ENCODE measurements at places on chromosomes 1 and 21.

DNA sequence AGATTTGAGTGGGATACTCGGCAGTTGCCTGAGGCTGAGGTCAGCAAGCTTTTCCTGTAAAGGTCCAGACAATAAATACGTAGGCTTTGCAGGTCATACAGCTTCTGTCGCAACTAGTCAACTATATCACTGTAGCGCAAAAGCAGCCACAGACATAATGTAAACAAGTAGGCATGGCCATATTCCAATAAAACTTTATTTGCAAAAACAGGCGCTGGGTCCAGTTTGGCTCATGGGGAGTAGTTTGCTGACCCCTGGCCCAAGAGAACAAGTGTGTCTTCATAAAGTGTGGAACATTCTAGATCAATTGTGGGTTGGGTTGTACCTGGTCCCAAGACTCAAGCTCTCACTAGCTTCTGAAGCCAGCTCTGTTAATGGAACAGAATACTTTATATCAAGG, 78.8 kb downstream of the MIS18A start:
- no peak for DNase-seq

GRCh38 chr1:27366113-27366410, 699 bp downstream of the MAP3K6 start:
- DNase-seq = peak; percentile 65

- DNase-seq = no peak
Measured at GRCh38 chr21:16590641-16591292, 861.0 kb downstream of the USP25 start.

DNA sequence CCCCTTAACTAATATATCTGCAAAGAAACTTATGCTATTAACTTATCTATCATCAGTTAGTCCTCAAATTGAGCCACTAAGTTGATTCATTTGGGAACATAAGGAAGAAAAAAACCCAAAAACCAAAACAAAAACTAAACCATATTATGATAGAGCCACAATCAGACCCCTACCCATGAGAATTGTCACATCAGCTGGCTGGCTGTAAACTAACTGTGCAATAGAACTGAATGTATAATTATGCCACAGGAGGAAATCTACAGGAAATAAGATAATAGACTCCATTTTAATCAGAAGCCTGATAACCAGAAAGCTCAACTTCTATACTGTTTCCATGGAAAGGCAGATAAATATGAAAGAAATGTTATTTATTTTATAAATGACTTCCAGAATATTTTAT, 110.0 kb downstream of the RGL1 start:
- no peak for DNase-seq

GRCh38 chr1:110205156-110205555, 5.0 kb upstream of the KCNC4 start:
- no peak for DNase-seq

DNA sequence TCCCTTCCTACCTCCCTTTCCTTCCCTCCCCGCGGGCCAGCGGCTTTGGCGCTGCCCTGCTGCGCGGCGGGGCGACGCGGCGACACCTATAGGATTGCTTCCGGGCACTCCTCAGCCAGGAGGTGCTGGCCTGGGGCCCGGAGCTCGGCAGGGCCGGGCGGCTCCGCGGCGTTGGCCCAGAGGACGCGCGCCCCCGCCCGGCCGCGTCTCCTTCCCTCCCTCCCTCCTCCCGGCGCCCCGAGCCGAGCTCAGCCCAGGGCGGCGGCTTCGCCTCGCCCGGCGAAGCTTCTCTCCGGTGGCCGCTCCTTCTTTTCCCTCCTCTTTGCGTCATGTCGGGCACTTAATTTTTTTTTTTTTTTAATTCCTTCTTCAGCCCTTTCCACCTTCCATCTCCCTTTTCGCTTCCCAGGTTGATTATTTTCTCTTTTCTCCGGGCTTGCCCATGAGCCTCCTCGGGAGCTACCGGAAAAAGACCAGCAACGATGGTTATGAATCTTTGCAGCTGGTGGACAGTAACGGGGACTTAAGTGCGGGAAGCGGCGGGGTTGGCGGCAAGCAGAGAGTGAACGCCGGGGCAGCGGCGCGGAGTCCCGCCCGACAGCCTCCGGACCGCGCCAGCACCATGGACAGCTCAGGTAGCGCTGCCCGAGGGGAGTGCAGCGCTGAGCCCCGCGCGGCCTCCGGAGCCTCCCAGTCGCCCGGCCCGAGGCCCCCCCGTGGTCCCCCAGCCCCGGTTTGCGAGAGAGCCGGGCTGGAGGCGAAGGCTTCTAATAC, at the start of gene DNAJC6:
TSS of gene DNAJC6 (plus strand) at position 240 of the 774 bp plus-strand sequence. CDS start at position 443, 203 bp downstream.
- DNase-seq = peak; percentile 74

DNA sequence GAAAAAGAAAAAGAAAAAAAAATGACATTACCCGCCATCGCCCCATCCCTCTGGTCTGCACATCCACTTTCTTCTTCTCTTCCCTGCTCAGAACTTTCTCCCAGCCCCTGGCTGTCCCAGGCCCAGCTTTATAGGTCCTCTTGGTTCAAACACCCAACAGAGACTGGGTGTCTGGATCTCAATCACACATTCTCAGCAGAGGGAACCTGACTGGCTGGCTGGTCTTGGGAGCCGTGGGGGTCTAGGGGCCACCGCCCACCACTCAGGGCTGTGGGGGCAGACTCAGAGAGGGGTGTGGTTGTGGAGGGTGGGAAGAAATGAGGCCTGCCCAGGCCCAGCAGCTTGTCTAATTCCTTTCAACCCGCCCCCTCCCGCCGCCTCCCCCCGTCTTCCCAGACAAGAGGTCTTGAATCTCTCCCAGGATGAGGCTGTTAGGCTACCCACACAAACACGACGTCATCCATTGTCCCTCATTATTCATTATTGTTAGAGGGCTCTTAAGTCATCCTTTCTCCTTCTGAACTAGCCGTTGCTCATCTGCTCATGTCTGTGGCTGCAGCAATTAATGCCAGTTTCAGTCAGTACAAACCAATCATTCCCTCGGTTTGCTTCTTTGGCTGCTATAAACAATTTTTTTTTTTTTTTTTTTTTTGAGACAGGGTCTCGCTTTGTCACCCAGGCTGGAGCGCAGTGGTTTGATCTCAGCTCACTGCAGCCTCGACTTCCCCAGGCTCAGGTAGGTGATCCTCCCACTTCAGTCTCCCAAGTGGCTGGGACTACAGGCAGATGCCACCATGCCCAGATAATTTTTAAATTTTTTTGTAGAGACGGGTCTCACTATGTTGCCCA, 40.6 kb upstream of the CLIC4 start:
- DNase-seq = peak; percentile 27

GRCh38 chr1:203644661-203645510, 18.3 kb downstream of the ATP2B4 start:
- no peak for DNase-seq

GRCh38 chr1:220315070-220315839, 43.0 kb upstream of the RAB3GAP2 start:
- no peak for DNase-seq

DNA sequence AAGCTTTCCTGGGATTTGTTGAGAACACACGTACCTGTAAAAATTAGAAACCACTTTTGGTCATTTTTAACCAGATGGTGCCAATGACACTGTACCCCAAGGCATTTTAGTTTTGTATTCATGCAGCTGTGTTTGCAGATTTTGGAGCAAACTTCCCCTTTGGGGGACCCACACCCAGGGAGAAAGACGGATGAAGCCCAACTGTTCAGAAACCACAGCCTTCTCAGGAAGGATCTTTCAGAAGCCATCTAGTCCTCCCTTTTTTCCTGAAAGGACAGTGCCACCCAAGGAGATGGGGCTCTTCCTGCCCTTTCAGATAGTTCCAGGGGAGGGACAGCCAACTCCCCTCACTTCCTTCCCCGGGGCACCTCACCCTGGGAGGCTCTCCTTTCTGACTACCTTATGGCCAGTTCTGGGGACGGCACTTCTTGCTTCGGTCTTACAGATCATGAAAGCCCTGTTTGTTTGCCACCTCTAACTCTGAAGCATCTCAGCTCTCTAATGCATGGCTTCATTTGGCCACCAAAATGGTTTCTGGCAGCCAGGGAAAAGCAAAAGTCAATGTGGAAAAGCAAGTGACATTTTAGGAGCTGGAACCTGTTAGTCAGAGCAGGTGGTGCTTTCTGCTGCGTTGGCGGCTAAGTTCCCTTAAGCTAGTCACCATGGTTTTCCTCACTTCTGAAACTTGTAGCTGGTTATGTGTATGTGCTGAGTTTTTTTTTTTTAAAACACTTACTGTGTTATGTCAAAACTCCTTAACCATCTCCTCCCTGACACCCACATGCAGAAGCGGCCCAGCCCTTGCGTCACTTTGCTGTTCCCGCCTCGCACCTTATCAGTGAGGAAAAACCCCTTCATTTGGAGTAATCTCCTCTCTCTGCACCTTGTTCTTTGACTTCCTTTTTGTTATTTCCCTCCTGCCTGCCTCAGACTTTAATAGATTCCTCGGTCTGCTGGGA, 10.1 kb downstream of the TMCC2 start:
- DNase-seq = no peak

GRCh38 chr1:177311111-177311510, 140.4 kb downstream of the BRINP2 start:
- DNase-seq = no peak

GRCh38 chr1:209353053-209353452, 230.5 kb upstream of the CAMK1G start:
- DNase-seq = no peak

- DNase-seq = no peak
Measured at GRCh38 chr1:150749720-150750311, 15.8 kb downstream of the CTSS start.

GRCh38 chr1:8590721-8591351, 226.6 kb downstream of the RERE start:
- DNase-seq = no peak

GRCh38 chr1:901108-901859, 22.4 kb upstream of the SAMD11 start:
- no peak for DNase-seq
